ENCODE measurements at places on chromosomes 16 and 17. TPM values are rescaled to one million over a fixed set of nuclear protein-coding genes. Genes with fewer than 3 reads are reported as not detected.
A peak's percentile ranks its signal among the peaks of the same experiment; 100 is the strongest.

ZNF747 gene
- 15.1 TPM for total RNA-seq

CLEC19A gene
- total RNA-seq, result not detected

FTSJ3 gene
- total RNA-seq, result 42.0 TPM

DNA sequence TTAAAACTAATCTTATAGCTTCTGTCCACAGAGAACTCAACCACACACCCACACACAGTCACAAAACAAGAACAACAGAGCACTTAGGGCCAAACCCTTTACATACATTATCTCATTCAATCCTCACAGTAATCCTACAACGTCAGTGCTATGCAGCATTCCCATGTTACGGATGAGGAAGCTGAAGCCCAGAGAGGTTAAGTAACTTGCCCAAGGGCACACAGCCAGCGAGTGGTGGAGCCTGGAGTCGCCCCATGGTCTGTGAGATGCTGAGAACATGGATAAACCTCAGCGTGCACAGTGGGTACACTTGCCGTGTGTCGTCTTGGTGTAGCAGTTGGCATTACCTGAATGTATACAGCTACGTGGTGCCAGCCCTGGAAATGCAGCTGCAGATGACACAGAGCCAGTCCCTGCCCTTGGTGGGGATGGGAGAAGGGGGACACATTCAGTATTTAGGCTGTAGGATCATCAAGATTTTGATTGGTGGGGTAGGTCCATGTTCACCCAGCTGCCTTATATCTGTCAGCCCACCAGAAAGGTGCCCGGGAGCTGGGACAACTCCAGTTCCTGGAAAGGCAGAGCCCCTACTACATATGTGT, 177.0 kb downstream of the IRF8 start:
- H3K4me1 ChIP-seq, result no peaks in the 10 kb centered on the region
- H3K27me3 ChIP-seq, result peaks cover 3% of the 10 kb centered on the region
- H3K36me3 ChIP-seq, result no peaks in the 10 kb centered on the region
- no peak for DNase-seq
- H3K4me3 ChIP-seq, result no peak overlapping the region
- no peak overlapping the region for H3K27ac ChIP-seq

- H3K27ac ChIP-seq, result no peak overlapping the region
- DNase-seq, result no peak
- peaks cover 11% of the 10 kb centered on the region for H3K4me1 ChIP-seq
- no peaks in the 10 kb centered on the region for H3K27me3 ChIP-seq
- no peak overlapping the region for H3K4me3 ChIP-seq
Observed at GRCh38 chr17:29682054-29682453, 59.3 kb upstream of the CORO6 start.

DNA sequence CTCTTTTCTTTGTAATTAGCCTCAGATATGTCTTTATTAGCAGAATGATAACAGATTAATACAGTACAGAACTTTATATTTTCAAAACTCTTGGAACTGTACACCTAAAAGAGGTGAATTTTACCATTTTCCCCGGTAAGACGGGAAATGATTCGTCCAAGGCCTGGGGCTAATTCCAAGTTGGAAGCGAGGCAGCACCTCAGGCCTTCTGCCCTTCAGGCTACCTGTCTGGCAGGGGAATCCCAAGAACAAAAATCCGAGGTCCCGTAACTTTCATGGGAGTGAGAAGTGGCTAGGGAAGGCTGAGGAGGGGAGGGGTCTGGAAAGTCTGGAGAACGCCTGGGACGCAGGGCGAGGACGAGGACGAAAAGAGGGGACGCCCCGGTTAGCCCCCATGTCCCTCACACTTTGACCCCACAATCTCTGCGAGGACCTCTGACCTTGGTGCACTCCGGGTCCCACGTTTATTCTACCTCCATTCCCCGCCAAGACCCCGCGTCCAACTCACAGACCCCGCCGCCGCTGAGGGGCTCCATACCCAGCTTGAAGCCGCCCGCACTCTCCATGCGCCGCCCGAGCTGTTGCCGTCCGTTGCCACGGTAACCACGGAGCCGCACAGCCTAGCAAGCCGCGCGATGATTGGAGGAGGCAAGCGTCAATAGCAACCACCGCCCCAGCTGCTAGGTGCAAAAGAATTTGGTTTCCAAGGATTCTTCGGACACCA, at the start of gene HYDIN:
TSS of gene HYDIN (minus strand) at position 601 of the 724 bp plus-strand sequence. CDS start 43,827 bp downstream, outside the sequence.
- H3K27ac ChIP-seq, result no peak within 1 kb of the TSS
- H3K27me3 ChIP-seq, result peaks cover 4% of the 10 kb centered on the region
- peaks cover 2% of the 10 kb centered on the region for H3K4me1 ChIP-seq
- peak within 1 kb of the TSS; percentile 93 for H3K4me3 ChIP-seq
- DNase-seq, result peak; percentile 94

- peak overlapping the region; percentile 89 for H3K27ac ChIP-seq
- DNase-seq, result no peak
- H3K36me3 ChIP-seq, result no peaks in the 10 kb centered on the region
- H3K4me3 ChIP-seq, result no peak overlapping the region
- H3K27me3 ChIP-seq, result peaks cover 3% of the 10 kb centered on the region
Observed at GRCh38 chr17:29749045-29749825, 126.5 kb upstream of the CORO6 start.

GRCh38 chr17:794876-795275, 12.7 kb downstream of the MRM3 start:
- H3K36me3 ChIP-seq, result no peaks in the 10 kb centered on the region
- H3K4me3 ChIP-seq, result peak overlapping the region; percentile 70
- H3K4me1 ChIP-seq, result peaks cover 42% of the 10 kb centered on the region
- H3K27ac ChIP-seq, result peak overlapping the region; percentile 97
- peak; percentile 87 for DNase-seq

Measured in glutamatergic neuron (in vitro differentiated cells).